ENCODE measurements at places on chromosomes 6 and 20.
A peak's percentile ranks its signal among the peaks of the same experiment; 100 is the strongest.

- peak; percentile 81 for DNase-seq
These were observed 16.9 kb upstream of the PTCRA start for GRCh38 chr6:42898891-42899361.

DNA sequence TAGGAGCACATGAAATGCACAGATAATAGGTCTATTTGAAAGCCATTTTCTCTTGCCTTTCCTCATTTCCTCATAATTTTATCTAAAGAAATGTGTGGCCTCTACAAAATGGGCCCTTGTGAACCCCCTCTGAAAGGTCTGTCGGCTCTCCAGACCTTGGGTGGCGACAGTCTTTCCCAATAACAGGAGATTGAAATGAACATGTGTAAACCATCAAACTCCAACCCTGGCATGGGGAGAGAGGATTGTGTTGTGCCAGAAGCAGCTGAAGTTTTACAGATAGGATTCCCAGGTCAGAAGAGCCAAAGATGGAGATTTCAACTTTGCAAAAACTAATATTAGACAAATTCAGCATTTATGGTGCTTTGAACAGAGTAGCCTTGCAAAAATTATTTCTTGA is 277.1 kb upstream of the ECI2 start:
- no peak for DNase-seq

- no peak for DNase-seq
These were observed 327.3 kb upstream of the RUNX2 start for GRCh38 chr6:45000833-45001232.

- no peak for DNase-seq
These were observed 89.0 kb upstream of the KCNK16 start for GRCh38 chr6:39411465-39411864.

- no peak for DNase-seq
These were observed 366.7 kb downstream of the SYNE1 start for GRCh38 chr6:152270301-152270925.

DNA sequence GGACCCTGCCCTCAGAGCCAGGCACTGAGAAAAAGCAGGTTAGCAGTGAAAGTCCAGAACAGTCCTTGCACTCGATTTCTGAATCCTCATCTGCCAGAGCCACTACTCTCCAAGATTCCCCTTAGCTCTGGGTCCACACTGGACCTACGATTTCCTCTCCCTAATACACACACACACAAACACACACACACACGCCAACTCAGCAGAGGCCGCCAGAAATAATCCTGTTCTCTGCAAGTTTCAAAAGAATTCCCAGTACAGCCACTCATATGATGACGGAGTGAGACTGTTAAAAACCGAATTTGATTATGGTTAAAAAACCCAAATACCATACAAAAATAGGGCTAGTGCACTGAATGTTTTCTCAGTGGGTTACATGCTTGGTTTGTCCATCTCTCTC is 90.8 kb downstream of the GMPR start:
- DNase-seq = no peak

- no peak for DNase-seq
These were observed 68.7 kb downstream of the FILIP1 start for GRCh38 chr6:75424618-75425548.

GRCh38 chr6:52570291-52570700 is 6.6 kb downstream of the TRAM2 start:
- no peak for DNase-seq

- no peak for DNase-seq
These were observed 72.1 kb downstream of the CCDC170 start for GRCh38 chr6:151565940-151566339.

Measured in CD4-positive, alpha-beta T cell treated with Interleukin-4 for 1 hour (primary cell).